ENCODE measurements at places on chromosomes 3 and 15.

DNA sequence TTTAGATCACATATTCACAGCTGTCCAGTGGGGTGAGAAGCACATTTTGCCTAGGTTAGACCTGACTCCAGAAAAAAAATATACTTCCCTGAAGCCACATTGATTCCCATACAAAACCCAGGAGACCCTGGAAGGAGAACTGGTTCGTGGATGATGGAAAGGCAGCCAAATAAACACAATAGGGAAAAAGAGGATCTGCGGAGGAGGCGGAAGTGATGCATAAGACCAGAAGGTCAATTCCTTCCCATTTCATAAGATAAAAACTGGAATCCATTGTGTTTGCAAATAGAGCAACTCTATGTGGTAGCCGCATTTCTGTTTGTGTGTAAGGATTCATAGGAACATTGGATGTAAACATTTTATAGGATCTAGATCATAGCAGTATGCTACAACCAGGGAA lies 781.9 kb upstream of the GRM7 start:
- DNase-seq: no peak

DNA sequence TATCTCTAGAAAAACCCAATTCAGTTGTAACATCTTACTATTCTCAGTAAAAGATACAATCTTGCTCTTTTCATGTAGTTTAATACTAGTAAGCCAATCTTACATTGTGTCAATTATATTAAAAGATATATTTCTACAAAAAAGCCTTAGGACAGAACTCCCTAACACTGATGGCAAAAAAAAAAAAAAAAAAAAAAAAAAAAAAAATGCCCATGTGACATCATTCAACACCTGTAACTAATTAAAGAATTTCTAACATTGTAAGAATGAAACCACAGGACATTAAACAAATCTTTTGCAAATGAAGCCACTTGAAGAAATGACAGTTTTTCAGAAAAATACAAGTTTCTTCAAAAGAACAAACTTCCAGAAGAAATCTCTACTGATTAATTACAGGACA lies 119.8 kb downstream of the SUCLG2 start:
- no peak for DNase-seq

DNA sequence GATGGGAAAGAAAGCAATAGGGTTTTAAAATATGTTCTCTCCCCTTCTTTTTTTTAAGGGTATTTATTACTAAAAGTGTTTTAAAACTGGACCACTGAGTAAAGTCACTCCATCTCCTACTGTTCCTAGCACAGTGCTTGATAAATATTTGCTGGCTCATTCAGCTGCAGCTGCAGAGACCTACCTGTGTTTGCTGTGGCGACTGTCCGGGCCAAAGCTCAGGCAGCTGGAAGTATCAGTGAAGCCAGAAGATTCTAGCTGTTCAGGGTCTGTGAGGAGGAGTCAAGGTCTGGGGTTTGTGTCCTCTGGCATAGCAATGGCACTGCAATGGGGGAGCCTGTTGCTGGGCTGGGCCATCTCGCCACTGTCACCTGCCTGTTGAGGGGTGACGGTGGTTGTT lies 109.9 kb downstream of the RPLP1 start:
- DNase-seq: no peak

GRCh38 chr15:100981086-100981485 lies 61.9 kb downstream of the LRRK1 start:
- no peak for DNase-seq

DNA sequence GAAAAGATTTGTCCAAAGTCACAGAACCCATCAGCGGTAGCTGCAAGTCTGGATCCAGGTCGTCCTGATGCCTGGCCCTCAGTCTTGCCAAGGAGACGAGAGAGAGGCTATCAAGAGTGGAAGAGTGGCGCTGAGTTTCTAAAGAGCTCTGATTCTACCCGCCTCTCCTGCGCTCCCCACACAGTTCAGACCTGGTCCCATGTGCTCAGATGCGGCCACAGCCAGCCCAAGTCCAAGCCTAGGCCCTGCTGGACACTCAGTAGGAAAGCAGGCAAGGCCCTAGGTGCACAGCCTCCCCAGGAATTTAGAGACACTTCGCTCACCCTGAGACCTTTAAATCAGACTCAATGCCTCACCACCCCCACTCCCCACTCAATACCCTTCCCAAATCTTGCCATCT lies 32.4 kb downstream of the CCDC12 start:
- no peak for DNase-seq

DNA sequence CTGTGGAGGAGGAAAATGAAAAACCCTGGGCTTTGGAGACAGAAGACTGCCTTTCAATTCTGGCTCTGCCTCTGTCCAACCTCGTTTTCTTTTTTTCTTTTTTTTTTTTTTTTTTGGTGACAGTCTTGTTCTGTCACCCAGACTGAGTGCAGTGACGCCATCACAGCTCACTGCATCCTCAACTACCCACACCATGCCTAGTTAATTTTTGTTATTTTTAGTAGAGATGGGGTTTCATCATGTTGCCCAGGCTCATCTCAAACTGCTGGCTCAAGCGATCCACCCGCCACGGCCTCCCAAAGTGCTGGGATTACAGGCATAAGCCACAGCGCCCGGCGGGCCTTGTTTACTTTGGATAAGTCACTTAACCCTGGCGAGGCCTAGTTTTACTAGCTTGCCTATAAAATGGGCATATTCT lies 66.3 kb upstream of the SLC25A26 start:
- DNase-seq: no peak

DNA sequence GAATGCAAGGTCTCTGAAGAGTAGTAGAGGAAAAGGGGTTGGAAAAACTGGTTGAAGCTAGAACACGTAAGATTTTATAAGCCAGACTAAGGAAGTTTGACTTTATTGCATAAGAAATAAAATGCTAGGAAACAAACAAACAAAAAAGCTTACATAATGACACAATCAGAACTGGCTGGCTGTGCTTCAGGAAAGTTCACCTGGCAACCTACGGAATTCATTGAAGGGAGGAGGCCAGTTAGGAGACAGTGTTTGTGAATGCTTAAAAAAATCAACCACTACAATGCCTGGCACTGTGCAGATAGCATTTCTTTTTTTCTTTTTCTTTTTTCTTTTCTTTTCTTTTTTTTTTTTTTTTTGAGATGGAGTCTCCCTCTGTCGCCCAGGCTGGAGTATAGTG lies 1.9 kb upstream of the ICE2 start:
- DNase-seq: no peak

DNA sequence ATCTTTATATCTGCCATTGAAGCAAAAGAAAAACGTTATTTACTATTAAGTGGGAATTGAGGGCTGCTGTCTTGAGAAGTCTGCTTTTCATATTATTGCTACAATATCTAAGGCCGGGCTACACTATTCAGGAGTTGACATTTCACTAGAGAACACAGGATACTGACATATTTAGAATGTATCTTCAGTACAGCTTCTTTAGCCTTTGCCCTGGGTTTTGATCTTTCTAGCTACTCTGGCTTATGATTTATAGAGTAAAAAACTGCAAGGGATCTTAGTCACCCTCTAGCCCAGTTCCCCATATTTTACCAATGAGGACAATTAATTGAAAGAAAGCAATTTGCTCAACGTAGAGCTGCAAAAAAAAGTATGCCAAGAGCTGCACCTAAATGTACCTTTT lies 307.4 kb upstream of the DPPA4 start:
- DNase-seq: no peak

DNA sequence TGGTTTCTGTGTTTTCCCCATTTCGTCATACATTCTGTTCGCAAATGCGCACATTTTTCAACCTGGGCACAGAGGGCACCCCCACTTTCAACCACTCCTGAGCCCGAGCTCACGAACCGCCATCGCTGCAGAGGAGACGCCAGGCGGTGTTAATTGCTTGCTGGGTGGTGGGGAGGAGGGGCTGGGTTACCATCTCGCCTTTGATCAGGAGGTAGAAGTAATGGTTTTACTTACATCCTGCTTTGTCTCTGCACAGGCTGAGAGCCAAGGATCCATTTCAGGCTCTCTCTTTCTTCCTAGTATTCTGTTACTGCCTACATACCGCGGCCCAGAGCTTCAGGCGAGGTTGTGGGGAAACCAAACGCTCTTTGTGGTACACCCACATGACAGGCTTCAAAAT lies 177.3 kb upstream of the WNT5A start:
- DNase-seq: no peak

DNA sequence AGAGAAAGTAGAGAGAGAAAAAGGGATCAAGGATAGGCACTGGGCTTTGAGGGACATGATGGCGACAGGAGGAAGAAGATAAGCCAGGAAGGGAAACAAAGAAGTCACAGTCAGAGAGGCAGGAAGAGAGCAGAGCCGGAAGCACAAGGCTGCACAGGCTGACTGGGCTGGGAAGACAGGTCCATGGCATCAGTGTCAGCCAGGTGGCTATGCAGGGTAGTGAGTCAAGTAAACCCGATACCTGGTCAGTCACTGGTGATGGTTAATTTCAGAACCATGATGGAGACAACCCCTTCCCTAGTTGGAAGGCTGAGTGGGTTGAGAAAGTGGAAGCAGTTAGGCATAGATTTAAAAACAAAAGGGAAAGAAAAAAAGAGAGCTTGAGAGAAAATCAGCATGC lies 203.8 kb downstream of the EPHB1 start:
- DNase-seq: no peak

DNA sequence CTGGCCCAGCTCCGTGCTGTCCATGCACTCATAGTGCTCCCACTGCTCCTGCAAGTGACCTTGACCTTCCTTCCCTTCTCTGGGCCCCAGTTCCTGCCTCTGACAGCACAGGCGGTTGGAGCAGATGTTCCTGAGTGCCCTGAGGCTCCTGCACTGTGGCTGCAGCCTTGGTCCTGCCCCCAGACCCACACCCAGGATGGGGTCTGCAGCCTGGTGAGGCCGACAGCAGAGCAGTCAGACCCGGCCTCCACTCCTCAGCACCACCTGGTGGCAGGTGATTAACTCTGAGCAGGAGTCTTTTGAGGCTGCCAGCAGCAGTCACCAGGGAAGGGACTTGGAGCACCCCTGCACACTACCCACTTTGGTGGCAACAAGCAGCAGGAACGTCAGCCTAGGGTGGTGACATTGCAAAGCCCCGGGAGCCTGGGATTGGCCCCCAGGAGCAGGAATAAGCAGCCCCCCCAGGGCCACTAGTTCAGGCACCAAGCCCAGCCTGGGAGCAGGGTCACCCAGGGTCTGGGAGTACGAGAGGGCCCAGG lies 64.6 kb downstream of the CYP11A1 start:
- no peak for DNase-seq

GRCh38 chr15:99100245-99101173 lies 4.4 kb upstream of the SYNM start:
- no peak for DNase-seq

GRCh38 chr3:111802163-111802625 lies 56.9 kb upstream of the PHLDB2 start:
- DNase-seq: no peak

- no peak for DNase-seq
These were observed 67.6 kb upstream of the GCNT3 start for GRCh38 chr15:59543721-59544547.

DNA sequence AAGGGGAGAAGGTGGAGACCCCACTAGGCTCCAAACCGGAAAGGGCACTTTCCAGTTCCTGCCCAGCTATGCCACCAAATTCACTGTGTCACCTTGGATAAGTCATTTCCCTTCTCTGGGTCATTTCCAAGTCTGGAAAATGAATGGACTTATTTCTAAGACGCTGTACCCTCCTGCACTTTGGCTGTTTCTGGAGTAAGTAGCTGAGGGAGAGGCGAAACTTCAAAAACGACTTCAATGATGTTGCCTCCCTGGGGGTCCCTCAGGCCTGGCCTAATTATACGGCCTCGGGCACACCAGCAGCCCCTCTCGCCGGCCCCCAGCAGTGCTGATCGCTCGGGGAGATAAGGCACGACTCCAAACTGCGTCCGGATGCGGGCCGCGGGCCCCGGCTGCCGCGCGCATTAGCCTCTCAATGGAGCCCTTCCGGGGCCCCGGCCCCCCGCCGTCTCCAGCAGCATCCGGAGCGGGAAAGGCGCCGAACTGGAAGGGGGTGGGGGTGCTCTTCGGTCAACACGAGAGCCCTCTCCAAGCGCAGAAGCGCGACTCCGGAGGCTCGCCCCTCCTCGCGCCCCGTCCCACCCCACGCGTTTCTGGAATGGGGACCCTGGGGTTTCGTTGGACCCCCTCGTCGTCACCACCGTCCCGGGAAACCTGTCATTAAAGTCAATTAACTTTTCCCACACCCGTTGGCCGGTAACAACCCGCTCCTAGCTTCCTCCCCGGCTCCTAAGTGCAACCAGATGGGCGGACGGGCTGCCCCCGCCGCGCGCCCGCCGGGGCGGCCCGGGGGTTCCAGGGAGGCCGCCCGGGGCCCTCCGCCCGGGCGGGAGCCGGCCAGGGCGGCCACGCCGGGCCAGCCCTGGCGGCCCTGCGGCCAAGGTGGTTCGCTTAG lies 4.8 kb downstream of the HES1 start:
- peak; percentile 47 for DNase-seq

- DNase-seq: peak; percentile 93
These were observed 1.0 kb downstream of the HYAL2 start for GRCh38 chr3:50321336-50322114.

GRCh38 chr3:50380405-50381085 lies 21.2 kb upstream of the TMEM115 start:
- DNase-seq: no peak

- no peak for DNase-seq
These were observed 165.3 kb downstream of the PLCL2 start for GRCh38 chr3:17050071-17050470.

GRCh38 chr3:152266221-152266995 lies 2.3 kb upstream of the MBNL1 start:
- DNase-seq: no peak

DNA sequence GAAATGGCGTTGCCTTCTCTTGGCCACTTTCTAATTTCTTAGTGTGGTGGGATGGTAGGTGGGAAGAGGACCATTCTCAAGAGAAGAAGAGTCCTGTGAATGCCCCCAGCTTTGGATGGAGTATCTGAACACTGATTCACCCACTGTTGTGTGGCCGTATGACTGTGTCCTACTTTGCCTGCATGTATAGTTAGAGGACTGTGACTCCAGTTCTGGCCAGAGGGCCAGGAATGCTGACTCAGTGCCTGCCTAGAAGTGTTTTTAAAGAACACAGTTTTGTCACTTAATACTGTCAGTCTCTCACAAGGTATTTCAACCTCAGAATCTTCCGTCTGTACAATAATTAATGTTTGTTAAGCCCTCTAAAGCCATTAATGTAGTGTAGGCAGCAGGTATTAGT lies 2.1 kb downstream of the SEC61A1 start:
- no peak for DNase-seq

GRCh38 chr3:107523289-107523538 lies 452 bp downstream of the BBX start:
- peak; percentile 76 for DNase-seq

GRCh38 chr15:55381595-55381994 lies 26.6 kb downstream of the CCPG1 start:
- no peak for DNase-seq

- no peak for DNase-seq
These were observed 37.5 kb downstream of the SETMAR start for GRCh38 chr3:4340411-4341335.

DNA sequence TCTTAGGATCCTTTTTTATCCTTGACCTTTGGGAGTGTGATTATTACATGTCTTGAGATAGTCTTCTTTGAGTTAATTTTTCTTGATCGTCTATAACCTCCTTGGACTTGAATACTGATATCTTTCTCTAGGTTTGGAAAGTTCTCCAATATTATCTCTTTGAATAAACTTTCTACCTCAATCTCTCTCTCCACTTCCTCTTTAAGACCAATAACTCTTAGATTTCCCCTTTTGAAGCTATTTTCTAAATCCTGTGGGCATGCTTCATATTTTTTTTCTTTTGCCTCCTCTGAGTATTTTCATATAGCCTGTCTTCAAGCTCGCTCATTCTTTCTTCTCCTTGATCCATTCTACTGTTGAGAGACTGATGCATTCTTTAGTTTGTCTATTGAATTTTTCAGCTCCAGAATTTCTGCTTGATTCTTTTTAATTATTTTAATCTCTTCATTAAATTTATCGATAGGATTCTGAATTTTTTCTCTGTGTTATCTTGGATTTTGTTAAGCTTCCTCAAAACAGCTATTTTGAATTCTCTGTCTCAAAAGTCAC lies 12.1 kb downstream of the USF3 start:
- DNase-seq: no peak
